ENCODE measurements at places on chromosomes 11 and 22.

GRCh38 chr22:35103761-35104160, 37.8 kb downstream of the ISX start:
- DNase-seq, result no peak

DNA sequence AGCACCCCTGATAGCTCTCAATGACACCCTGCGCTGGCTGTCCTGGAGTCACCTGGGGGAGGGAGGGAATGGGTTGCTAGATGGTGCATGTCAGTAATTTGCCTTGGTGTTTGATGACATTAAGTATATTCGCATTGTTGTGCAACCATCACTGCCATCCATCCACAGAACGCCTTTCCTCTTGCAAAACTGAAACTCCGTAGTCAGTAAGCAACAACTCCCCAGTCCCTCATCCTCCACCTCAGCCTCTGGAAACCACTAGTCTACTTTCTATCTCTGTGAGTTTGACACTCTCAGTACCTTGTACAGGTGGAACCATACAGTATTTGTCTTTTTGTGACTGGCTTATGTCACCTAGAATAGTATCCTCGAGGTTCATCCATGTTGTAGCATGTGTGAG, 62.6 kb downstream of the PKNOX2 start:
- DNase-seq, result no peak

GRCh38 chr11:2276280-2277007, 6.1 kb upstream of the ASCL2 start:
- no peak for DNase-seq

DNA sequence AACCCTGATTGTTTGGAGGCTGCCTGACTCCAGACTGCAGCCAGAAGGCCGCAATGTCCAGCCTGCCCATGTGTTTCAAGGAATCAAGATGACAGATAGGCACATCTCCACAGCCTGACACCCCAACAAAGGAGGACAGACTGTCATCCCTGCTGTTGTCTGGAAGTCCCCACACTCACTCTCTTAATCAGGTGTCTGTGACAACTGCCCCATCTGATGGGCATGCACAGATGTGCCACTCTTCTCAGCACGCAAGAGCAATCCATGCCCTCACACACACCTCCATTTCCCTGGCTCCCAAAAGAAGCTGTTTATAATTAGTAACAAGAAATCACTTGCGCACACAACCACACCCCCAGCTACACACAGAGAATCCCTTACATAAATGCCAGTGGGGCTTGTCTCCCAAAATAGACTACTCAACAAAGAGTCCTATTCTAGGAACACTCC, 117.6 kb downstream of the C11orf58 start:
- DNase-seq, result no peak

- DNase-seq, result no peak
Observed at GRCh38 chr11:134999590-134999989, 587.5 kb upstream of the B3GAT1 start.

DNA sequence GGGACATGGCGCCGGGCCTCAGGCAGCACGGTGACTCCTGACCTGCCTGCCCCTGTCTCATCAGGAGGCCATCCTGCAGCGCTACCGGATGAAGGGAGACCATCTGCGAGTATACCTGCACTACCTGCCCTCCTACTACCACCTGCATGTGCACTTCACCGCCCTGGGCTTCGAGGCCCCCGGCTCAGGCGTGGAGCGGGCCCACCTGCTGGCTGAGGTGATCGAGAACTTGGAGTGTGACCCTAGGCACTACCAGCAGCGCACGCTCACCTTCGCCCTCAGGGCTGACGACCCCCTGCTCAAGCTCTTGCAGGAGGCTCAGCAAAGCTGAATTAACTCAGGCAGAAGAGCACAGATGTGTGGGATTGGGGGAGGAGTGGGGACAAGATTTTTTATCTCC, 10.2 kb upstream of the ST3GAL4 start:
- no peak for DNase-seq

- DNase-seq, result no peak
Observed at GRCh38 chr11:108606495-108607160, 13.1 kb upstream of the EXPH5 start.

GRCh38 chr11:281486-282161, 3.4 kb downstream of the NLRP6 start:
- DNase-seq, result no peak

DNA sequence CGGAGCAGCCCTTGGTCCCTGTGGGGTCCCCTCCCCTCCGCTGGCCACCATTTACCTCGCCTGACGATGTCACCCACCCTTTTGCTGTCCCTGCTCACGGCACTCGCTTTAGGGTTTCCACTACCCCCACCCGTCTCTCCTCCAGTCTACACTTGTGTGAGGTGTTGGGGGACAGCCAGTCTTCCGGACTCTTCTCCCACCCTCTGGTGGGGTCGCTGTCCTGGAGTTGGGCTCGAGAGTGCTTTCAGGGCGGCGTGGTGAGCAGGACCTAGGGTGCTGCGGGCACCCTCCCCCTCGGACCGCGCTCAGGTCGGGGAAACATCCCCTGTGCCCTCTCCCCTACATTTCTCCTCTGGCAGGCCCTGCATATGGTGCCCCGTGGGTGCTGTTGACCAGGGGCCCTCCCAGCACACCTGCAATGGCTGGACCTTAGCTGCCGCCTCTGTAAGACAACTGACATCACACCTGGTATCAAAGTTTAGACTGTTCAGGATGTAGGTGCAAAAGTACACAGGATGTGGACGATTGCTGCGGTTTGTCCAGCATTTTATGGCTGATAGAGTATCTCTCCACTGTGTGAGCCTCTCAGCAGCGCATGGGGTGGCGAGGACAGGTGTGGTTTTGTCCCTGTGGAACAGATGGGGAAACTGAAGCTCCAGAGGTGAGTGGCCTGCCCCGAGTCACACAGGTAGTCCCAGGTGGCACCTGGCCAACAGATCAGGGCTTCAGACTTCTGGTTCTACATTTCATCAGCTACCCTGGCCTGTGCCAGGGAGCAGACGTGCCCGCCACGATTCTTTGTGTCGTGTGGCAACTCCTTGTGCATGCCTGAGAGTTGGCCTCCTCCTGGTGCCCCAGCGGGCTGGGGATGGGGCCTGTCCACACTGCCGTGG, 1.2 kb downstream of the GRK2 start:
- no peak for DNase-seq

GRCh38 chr22:46537946-46538813, 760 bp upstream of the CELSR1 start:
- no peak for DNase-seq

DNA sequence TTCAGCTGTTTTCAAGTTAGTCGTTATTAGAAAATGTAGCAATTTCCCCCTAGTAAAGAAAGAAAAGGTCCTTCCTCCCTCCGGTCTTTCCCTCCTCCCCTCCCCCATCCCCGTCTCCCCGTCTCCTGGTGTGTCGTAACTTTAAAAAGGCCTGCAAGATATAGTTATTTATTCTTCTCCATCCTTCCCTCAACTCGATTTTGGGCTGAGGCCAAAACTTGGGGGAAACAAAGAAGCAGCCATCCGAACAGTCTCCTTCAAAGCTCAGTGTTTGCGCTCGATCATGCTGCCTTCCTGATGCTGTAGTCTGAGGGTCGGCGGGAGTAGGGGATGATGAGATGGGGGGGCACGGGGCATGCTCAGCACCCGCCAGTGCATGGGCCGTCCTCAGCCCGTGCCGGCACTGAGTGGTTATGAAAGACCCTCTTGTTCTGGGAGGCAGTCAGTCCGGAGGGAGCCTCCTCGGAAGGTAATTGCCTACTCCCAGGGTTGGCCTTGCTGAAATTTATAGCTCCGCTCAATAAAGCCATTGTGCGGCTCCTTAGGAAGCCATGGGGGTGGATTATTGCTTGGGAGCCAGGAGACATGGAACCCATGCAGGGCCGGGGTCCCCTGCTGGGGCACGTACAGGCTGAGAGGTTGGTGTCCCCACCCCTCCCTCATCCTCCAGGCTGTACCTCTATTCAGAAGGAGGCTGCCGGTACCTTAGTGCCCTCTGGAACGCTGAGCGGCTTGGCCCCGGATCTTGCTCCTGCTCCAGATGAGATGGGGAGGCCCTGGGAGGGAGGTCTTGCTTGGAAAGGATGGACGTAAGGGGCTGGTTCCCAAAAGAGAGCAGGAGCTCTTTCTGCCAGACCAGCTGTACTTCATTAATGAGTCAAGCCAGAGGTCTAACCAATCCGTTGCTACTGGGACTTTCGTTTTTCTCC, 212.7 kb upstream of the CADM1 start:
- DNase-seq, result no peak

- DNase-seq, result no peak
Observed at GRCh38 chr11:116215471-116216113, 557.2 kb downstream of the BUD13 start.

DNA sequence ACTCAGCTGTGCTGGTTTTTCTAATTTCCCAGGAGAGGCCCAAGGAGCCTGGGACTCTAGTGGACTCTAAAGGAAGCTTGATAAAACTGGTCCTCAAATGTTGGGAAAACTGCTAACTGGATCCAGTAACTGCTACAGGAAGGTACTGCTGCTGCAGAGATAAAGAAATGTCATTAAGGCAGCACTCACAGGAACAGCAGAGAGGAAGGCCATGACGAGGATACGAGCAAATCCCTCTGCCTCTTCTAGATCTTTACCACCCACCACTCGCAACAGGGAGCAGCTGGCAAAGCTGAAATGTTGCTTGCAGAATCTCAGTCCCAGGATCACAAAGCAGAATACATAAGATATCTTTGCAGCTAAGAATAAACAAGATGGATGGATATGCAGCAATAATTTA, 23.5 kb downstream of the TTC28 start:
- DNase-seq, result no peak

DNA sequence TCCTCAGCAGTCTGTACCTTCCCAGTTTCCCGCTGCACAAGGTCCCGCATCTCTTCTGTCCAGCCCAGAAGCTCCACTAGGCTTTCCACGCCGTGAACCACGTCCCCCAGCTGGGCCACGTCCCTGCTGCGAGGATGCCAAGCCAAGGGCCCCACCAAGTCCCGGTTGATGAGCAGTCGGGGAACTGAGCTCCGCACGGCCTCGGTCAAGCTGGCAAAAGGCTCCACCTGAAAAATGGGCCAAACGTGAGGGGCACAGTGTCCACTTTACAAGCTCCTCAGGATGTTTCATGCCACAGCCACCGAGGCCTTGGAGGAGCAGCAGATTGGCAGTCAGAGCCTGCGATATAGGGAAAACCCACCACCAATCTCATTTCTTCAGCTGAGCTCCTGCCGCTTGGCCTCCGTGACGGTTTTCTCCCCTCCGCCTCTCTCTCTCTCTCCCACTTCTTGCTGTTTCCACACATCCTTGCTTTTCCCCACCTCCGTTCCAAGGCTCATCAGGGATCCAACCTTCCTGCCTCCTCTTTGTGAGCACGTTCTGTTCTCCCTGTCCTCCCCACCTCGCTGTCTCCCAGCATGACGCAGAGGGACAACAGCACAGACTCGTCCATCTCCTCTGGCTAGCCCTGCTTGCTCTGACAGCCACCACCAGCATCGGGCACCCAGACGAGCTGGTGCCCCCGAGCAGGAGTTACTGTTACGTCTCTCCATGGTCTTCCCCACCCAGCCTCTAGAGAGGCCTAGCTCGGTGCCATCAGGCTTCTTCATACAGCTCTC, 11.5 kb downstream of the RIC8A start:
- no peak for DNase-seq

DNA sequence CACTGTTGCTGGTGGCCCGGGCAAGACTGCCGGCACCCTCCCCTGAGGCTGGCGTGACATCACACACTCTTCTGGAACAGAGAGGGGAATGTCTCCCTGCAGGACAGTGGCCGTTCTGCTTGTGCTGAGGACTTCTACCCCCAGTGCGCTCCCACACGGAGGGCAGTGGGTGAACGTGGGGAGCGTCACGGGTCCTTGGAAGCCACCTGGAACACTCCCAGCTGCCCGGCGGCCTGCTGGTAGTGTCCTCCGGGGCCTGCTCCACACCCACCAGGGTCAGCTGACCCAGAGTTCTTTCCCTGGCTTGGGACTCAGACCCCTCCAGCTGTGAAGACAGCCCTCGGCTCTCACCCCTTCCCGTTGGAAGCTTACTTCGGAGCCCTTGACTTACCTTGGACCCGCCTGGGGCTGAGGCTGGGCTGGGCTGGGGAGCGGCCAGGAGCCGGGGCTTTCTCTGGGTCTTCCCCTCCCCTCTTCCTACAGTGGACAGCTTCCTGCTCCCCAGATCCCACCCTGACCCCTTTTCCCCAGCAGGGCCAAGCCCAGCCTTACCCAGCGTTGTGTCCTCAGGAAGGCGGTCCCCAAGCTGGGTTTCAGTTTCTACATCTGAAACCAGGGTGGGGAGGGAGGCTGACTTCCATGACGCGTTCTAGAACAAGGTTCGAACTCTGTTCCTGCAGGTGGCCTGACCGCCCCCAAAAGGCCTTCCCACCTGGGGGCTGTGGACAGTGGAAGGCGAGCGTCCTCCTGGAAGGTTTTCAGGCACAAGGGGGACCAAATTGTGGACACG, 14.8 kb upstream of the GAL start:
- no peak for DNase-seq

- DNase-seq, result no peak
Observed at GRCh38 chr11:23283666-23284065, 423.4 kb upstream of the CCDC179 start.

DNA sequence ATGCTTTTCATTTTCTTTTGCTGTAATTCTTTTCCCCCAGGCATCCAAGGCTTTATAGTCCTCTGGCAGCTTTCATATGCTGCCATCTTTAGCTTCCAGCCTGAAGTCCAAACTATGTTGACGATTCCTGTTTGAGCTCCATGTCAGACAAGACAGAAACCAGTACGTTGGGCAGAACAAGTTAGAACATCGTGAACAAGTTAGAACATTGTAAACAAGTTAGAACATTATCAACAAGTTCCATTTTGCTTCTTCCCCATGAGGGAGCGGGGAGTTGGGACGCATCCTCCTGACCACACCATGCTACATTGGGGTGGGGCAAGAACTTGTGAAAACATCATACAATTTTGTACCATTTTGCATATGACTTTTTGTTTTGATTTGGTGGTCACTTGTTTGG, 23.9 kb downstream of the GLB1L2 start:
- no peak for DNase-seq

DNA sequence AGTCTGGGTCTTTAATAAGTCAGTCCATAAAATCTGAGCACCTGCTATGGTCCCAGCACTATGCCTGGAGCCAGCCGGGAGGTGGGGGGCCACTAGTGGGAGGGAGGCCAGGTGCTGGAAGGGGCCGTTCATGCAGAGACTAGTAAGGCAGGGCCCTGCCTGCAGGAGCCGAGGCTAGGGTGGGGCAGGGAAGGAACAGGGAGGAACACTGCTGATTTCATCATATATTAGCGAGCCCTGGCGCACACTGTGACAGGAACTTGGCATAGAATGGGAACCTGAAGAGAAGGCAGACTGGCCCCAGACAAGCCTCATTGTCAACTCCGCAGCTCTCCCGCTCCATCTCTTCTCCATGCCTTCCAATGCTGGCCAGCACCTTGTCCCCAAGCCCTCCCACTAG, 7.1 kb downstream of the VSIG10L2 start:
- DNase-seq, result no peak

DNA sequence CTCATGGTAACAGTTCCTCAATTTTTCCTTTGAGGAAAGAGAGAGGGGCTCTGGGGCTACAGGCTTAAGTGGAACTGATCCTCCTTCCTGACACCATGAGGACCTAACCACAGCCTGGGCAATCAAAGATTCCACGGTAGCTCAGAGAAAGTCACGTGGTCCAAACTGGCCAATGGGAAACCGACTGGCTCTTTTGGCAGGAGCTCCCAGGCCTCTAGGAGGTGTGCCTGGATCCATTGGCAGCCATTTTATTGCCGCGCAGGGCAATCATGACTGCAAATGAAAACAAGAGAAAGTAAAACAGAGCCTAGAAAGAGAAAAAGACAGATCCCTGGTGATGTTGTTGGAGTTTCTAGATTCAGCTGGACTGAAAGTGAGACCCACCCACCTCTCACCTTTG, 27.3 kb upstream of the ASPHD2 start:
- no peak for DNase-seq
